ENCODE measurements at places on chromosomes 3 and 15.

DNA sequence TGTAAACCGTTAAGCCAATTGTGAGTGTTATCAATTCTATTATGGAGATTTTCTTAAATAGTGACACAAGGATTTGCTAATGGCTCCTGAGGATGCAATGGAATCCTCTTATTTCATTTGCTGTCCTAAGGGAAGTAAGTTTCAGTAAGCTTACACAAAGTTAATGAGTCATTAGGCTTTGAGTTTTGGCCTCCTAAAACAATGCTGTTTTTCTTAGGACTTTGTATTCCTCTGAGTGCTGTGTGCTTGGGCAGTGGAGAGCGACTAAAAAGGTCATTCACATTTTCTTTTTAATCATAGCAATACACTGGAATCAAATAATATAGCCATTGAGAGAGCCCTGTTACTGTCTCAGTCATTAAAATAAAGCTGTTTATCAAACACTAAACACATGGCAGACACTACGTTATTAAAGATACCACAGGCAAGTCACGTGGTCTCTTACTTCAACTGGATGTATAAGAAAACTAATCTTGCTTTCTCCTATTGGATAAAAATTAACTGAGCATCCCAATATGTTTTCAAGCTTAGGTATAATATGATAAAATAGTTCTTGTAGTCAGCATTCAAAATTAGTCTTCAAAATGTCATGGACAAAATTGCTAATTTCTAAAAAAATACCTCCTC is 290.8 kb downstream of the NLGN1 start:
- no peak for DNase-seq

DNA sequence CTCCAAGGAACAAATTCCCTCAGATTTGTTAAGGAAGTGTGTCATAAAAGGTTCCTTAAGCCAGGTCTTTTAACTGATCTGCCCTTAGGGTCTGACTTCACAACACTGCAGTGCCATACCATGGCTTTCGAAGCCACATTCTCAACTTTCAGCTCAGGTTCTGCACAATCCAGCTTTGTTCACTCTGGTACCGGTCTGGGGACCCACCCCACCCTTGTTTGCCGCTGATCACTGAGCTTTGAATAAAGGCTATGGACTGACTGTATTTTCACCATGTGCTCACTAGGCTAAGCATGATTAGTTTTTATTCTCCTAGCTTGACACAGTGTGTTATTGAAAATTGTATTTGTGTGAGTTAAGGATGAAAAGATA is 15.9 kb downstream of the SNX1 start:
- DNase-seq = no peak

GRCh38 chr3:102238362-102238761 is 196.5 kb upstream of the ZPLD1 start:
- DNase-seq = no peak

DNA sequence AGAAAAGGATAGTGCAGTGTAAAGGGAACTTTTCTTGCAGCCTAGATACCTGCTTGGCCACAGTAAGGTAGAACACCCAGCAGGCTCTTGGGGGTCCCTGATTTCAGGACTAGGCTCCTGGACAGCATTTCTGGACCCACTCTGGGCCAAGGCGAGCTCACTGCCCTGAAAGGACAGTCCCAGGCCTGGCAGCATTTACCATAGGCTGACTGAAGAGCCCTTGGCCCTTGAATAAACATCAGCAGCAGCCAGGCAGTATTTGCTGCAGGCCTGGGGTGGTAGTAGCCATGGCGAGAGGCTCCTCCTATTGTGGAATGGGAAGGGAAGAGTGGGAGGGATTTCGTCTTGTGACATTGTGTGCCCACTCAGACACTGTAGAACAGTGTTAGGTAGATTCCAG is 529.2 kb downstream of the TUSC7 start:
- DNase-seq = no peak

DNA sequence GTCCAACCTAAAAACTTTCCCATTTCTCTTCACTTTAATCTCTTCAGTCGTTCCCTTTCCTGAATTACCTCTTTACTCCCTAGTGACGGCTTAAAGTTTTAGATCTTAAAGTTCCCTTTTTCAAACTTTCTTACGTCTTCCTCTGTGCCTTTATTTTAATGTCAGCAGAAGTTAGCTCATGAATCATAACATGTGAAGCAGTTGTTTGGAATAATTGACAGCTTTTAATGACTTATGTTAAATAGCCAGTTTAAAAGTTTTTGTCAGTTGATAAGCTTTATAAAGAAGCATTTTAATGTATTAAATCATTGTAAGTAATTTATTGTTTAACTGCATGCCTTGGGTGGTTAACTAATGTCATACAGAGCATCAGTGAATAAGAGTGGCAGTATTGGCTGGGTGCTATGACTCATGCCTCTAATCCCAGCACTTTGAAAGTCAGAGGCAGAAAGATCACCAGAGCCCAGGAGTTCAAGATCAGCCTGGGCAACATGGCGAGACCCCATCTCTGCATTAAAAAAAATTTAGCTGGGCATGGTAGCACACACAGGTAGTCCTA is 33.9 kb downstream of the PIK3CA start:
- DNase-seq = no peak

DNA sequence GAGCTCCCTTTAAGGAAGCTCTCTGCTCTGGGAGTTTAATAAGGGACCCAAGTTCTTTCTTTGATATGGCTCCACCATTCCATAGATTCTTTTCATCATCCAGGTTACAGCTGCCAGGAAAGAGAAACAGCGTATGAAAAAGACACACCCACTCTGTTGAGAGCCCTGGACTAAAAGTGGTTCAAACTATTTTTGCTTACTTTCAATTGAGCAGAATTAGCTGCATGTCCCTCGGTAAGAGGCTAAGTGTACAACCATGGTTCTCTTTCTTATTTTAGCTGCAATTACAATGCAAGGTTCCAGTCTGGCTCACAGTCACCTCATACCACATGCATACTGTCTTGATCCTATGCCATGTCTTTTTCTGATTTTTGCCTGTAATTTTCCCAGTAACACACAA is 1288.3 kb downstream of the NSUN3 start:
- DNase-seq = no peak
